ENCODE measurements at places on chromosomes 7 and 10.

DNA sequence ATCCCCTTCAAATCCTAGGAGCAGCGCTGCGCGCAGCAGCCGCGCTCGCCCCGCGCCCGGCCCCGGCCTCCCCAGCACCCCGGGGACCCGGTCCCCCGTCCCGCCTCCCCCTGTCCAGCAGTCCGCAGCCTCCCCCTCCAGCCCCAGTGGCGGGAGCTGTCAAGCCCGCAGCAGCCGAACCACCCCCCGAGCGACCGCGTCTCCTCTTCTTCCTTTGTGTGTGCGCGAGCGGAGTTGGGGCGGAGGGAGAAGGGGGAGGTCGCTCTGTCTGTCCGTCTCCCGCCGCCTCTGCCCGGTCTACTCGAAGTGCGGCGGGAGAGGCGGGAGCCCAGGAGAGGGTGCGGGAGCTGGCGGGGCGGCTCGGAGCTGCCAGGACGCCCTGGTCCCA is 375 bp upstream of the CHN2 start:
- DNase-seq = no peak

DNA sequence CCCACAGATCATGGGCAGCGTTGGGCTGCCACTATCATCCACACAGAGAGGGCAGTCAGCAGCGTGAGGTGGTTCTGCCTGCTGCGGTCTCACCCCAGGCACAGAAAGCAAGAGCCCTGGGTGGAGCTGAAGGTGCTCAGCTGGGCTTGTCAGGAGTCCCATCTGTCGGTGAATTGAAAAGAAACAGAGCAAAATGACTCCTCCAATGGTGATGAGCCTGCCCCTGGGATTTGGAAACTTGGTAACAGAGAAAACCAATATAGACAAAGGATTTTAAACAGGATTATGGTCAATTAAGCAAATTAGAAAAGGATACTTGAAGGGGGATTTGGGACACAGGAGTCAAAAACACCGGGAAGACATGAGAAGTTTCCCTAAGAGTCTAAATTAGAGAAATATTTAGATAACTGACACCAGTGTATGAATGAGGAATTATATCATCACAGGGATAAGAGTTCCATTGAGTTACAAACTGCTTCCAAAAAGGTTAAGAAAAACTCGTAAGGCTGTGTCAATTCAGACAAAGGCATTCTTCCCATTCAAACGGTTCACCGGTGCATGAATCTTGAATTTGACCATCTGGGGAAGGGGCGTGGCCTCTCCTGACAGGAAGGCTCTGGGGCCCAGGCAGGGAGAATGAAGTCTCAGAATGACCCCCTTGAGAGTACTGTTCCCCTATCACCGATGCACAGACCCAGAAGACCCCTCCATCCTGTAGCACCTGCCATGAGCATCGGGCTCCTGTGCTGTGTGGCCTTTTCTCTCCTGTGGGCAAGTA is 70.0 kb upstream of the PRSS58 start:
- DNase-seq = no peak

DNA sequence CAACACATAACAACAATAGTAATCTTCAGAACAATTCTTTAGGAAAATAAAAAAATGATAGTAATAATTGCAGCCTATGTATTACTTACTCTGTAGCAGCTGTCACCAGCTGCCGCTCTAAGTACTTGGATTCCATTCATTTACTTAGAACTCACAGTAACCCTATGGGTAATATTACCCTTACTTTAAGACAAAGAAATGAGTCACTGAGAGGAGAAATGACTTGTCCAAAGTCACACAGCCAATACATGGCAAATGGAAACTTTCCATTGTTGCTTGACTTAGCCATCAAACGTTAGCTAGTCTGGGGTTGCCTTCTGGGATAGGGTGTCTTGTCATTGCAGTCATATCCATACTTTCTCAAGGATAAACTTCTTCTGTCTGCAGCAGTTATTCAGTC is 3.6 kb downstream of the CCNY start:
- DNase-seq = peak; percentile 50

DNA sequence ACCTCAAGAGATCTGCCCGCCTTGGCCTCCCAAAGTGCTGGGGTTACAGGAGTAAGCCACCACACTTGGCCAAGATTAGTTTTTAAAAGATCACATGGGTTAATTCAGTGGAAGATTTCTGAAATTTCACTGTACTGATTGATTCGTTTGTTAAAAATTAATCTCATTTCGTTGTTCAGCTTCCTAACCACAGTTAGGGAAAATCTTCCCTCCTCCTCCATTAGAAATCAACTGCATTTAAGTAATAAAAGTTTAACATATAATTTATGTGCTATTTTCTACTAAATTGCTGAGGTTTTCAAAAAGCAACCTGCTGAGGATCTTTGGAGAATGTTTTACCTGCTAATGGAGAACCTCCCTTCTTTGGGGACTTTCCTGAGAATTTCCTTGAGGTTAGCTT is 522.4 kb downstream of the GATA3 start:
- no peak for DNase-seq

DNA sequence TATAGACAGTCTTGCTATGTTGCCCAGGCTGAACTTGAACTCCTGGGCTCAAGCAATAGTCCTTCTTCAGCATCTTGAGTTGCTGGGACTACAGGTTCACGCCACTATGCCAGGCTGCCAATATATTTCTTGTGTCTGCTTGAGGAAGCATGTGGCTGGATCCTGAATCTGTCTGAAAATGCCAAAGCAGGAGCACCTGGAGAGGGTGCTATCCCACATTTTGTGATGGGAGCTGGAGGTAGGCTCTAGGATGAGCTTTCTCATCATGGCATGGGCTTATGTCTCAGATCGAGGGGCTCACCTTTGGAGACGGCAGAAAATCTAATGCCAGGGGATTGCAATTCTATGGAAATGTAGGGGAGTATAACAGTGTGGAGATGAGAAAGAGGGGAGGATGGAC is 744.2 kb downstream of the GRID1 start:
- no peak for DNase-seq

GRCh38 chr10:49243139-49243538 is 54.9 kb upstream of the TMEM273 start:
- no peak for DNase-seq

DNA sequence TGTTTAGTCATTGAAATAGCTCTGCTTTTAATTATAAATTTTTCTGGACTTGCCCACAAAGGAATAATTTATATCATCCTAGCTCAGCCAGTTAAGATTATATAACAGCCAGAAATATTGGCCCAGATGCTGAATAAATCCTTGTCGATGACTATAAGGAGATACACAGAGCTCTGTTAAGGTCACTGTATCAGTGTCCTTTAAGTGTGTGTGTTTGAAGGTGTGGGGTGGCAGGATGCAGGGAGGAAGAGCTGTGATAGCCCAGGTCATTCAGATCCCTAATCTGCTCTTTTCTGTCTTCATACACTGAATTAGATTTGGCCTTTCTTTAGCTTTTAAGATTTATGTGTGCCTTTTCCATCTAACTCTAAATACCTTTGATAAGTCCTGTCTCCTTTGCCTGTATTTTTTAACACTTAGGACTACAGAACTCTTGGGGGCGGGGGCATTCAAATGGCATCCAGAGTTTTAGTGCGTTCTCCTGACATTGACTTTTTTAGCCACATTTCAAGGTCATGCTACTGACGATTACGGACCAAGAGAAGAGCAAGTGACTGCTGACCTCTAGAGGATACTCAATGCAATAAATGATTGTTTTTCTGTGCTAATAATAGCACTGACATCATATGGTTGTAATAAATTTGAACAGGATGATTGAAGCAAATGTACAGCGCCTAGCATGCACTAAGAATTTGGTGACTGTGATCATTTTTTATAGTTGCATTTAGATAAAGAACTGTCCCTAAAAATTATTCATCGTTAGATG is 172.3 kb downstream of the CACNB2 start:
- peak; percentile 55 for DNase-seq

DNA sequence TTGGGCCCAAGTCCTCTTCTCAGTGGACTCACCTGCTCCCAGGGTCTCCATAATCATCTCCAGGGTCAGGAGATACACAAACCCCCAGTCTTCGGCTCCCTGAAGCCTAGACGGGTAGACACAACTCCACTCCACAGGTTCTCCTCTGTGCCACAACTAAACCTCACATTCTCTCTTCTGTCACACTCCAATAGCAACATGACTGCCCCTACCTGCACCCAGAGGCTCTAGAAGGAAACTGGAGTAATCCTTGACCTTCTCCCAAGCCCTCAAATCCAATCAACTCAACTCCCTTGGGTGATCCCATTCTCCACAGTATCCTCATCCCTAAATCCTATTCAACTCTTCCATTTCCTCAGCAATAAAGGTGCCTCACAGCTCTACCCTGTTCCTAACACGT is 16.2 kb downstream of the HNRNPF start:
- no peak for DNase-seq

- DNase-seq = no peak
Observed at GRCh38 chr7:15214976-15215375, 312.4 kb upstream of the DGKB start.

- DNase-seq = no peak
Observed at GRCh38 chr7:90693939-90694338, 97.8 kb downstream of the CDK14 start.

DNA sequence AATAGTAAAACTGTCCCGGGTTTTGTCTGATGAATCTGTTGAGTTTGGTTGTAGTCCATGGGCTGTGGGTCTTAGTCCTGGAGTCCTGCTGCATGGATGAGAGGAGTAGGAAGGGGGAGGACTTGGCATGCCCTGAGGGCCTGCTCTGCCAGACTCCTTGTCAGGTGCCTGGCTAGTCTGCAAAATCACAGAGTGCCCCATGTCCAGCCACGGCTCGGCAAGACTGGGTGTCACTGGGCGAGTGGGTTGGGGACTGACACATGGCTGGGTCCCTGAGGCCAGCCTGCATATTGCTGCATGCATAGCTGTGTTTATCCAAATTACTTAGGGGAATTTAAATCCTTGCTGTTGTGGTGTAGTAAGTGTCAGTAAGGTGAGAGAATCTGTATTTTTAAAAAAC is 9.7 kb downstream of the MINDY4 start:
- DNase-seq = no peak

DNA sequence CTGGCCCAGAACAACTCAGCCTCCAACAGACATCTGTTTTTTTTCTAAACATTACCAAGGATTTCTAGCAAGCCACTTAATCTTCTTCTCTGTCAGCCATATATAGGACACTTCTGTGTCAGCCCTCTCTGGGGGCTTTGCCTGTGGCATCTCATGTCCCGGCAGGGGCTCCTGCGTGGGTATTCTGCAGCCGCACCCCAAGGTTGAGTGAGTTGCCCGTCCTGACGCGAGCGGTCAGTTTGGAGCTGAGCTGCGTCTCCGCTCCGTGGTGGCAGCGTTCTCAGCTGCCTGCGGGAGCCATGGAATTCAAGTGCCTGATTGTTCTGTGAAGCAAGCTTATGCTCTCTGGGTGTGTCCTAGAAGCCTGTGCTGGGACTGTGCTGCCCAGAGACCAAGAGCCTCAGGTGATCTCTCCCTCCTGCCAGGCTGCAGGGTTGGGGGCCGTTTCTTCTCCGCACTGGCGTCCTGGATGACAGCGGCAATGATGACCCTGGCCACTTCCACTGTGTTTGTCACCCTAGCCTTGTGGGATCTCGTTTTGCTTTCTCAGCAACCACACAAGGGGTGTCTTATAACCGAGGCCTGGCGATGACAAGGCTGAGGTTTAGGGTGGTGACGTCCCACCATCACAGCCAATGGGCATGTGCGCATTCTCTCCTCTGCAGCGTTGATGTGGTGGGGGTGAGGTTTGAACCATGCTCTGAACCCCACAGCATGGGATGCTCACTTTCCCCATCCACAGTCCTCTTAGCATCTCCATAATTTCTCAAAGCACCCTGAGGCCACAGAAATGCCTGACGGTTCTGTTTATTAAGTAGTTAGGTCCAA is 612.6 kb upstream of the FOXK1 start:
- DNase-seq = no peak

GRCh38 chr7:23349484-23350157 is 50.5 kb downstream of the MALSU1 start:
- DNase-seq = no peak

- peak; percentile 79 for DNase-seq
Observed at GRCh38 chr10:4234661-4235060, 449.7 kb upstream of the KLF6 start.

GRCh38 chr10:14362104-14362503 is 31.4 kb upstream of the FRMD4A start:
- DNase-seq = no peak

GRCh38 chr10:44628921-44629320 is 244.0 kb upstream of the CXCL12 start:
- DNase-seq = peak; percentile 47

GRCh38 chr10:28214219-28214618 is 88.6 kb downstream of the MPP7 start:
- DNase-seq = no peak

DNA sequence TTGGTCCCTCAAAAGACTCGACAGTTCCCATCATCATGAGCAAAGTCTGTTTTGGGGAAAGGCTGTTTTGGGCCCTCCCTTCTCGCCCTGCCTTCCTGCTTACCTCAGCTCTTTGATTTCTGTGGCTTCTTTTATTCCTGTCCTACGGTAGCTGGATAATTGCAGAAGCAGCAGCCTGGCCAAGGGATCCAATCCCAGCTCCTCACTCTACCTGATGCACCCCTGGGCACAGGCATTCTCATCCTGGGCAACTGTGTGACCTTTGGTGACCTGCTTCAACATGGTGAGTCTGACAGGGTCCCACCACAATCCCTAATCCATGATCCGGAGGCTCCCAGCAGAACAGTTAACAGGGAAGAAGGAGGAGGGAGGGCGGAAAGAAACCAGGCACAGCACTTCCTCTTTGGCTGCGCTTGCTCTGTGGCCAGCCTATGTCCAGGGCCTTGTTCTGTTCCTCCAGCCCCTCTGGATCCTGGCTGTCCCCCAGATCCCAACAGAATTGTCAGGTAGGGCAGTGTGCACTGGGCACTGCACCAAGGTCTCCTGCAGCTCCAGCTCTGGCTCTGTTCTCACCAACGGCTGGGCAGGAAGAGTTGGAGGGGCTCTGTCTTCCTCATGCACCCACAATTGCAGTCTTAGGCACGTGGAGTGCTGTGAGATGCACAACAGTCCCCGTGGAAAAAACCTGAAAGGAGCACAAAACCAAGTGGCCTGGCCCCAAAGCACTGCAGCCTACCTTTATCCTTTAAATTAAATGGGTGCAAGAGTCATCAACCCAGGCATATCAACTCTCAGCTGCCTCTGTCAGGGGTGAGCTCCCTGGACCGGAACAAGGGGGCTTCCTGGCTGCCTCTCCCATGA is 144.4 kb downstream of the PTPN20 start:
- peak; percentile 21 for DNase-seq

GRCh38 chr7:18437101-18437500 is 58.4 kb upstream of the HDAC9 start:
- no peak for DNase-seq

DNA sequence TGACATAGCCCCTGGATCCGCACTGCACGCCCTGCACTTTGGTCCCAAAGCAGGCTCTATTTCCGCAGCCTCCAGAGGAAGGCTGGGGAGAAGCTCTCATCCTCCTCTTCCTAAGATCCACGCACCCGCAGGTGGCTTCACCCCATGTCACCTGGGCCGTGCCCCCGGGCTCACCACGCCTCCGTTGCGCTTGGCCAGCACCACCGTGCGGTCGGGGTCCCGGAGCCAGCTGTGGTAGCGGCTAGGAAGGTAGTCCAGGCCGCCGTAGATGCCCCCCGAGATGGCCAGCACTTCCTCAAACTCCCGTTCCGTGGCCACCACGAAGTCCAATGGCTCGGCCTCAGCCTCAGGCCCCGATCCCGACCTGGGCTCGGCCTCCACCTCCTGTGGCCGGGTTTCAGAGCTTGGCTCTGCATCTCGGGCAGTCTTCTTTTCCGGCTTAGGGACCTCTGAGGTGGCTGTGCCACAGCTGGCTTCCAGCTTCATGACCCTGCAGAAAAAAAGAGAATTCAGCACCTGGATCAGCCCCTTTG is 5.7 kb downstream of the NAT16 start:
- DNase-seq = no peak

GRCh38 chr7:119630406-119630969 is 642.5 kb upstream of the KCND2 start:
- DNase-seq = no peak

All from inflammatory macrophage treated with lipopolysaccharide for 1 hour (primary cell).